ENCODE measurements at places on chromosomes 5 and 9.

DNA sequence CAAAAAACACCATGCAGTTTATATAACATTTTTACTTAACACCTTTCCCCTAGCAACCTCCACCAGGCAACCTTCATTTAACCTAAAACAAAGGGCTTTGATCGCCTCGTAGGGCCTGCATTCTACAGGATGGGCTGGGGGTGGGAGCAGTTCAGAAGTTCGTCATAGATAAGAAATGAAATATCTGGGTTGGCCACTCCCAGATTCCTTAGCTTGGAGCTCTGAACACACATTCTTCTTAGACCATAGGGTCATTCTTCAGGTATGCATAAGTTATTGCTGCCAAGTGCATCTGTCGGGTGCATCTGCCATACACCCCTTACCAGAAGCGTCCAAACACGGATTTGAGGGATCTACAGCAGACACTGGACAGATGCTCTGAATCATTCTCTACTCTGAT is 4.3 kb upstream of the SLC22A5 start:
- DNase-seq: no peak

- DNase-seq: no peak
Observed at GRCh38 chr9:76322810-76323209, 71.4 kb downstream of the RFK start.

DNA sequence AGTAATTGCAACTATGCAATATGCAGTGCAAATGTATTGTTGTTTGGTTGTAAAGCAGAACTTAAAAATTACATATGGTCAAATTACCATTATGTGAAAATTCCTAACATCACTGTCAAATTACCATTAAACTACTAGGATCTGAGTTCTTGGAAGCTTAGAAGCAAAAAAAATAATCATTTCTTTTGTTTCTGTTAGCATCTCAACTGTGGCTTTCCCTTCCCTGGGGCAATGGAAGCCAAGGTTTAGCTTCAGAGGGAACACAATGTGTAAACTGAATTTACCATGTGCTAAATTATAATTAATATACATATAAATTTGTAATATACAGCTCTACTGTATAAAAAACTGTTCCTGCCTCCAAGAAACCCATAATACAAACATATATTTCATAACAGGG is 159.4 kb downstream of the GNAQ start:
- no peak for DNase-seq

GRCh38 chr9:92501671-92502393 is 19.5 kb upstream of the ASPN start:
- DNase-seq: no peak

Measured in stimulated activated CD4-positive, alpha-beta T cell treated with anti-CD3 and anti-CD28 coated beads, TNF-alpha, amount 100 ng/mL, for 24 hours (primary cell).